Upper lobe of left lung (tissue), 6 donors: ENCODE measurements at places on chromosomes 1 and 21. TPM values are rescaled to one million over a fixed set of nuclear protein-coding genes. Genes with fewer than 3 reads are reported as not detected.

Gene SLC44A5
- 0.40 TPM for total RNA-seq

Gene HSD3B1
- not detected for total RNA-seq

GRCh38 chr1:211424018-211424417 lies 67.9 kb downstream of the RD3 start:
- no peaks in the 10 kb centered on the region for H3K36me3 ChIP-seq
- no peak for DNase-seq
- H3K4me1 ChIP-seq: no peaks in the 10 kb centered on the region
- H3K27ac ChIP-seq: no peak overlapping the region

Gene MFAP2
- total RNA-seq: 8.8 TPM

GRCh38 chr1:111172463-111172862 lies 28.0 kb downstream of the DENND2D start:
- H3K27me3 ChIP-seq: no peaks in the 10 kb centered on the region
- H3K36me3 ChIP-seq: peaks cover 67% of the 10 kb centered on the region
- no peaks in the 10 kb centered on the region for H3K4me1 ChIP-seq
- no peak overlapping the region for H3K4me3 ChIP-seq

Gene CFAP74
- 3.1 TPM for total RNA-seq

Gene CELA3A
- total RNA-seq: not detected

GRCh38 chr1:159510229-159510541 lies 25.6 kb downstream of the OR10J5 start:
- no peaks in the 10 kb centered on the region for H3K36me3 ChIP-seq
- no peak overlapping the region for H3K4me3 ChIP-seq
- H3K4me1 ChIP-seq: no peaks in the 10 kb centered on the region
- no peaks in the 10 kb centered on the region for H3K27me3 ChIP-seq
- H3K27ac ChIP-seq: no peak overlapping the region
- DNase-seq: no peak

- no peaks in the 10 kb centered on the region for H3K36me3 ChIP-seq
- peaks cover 8% of the 10 kb centered on the region for H3K4me1 ChIP-seq
- no peaks in the 10 kb centered on the region for H3K27me3 ChIP-seq
- no peak overlapping the region for H3K4me3 ChIP-seq
- H3K27ac ChIP-seq: no peak overlapping the region
Observed at GRCh38 chr1:145720556-145720877, 1.2 kb downstream of the CD160 start.

DNA sequence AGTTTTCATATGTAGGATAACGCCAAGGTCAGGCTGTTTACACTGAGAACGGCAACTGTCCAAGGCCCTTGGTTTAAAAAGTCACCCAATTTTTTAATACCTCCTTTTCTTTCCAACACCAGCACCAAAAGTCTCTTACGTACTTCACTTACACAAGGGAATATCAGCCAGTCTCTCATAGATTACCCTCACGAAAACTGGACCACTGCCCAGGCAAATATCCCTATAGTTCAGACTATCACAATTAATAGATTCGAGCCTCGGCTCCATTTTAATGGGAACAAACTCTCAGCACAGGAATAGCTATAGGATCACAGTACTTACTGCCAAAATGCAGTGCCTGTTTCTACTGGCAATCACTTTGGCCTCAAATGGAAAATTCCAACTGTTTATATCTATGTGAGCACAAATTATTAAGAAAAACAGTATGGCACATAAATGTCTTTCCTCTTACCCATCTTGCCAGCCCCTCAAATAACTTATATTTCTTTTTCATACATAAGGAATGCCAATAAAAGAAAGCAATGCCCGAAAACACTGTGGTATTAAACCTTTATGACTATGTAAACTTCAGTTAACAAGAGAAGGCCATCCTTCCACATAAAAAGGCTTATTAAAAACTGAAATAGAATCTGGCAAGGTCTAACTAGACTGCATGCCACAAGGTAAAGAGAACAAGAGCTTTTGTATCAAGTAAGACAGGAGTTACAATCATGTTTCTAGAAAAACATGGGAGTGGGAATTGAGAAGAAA lies 97.8 kb downstream of the SLC45A1 start:
- no peaks in the 10 kb centered on the region for H3K36me3 ChIP-seq
- no peaks in the 10 kb centered on the region for H3K27me3 ChIP-seq
- no peak overlapping the region for H3K4me3 ChIP-seq
- H3K4me1 ChIP-seq: peaks cover 86% of the 10 kb centered on the region
- H3K27ac ChIP-seq: peak overlapping the region; percentile 8
- DNase-seq: no peak

Gene SYCP1
- total RNA-seq: not detected

DNA sequence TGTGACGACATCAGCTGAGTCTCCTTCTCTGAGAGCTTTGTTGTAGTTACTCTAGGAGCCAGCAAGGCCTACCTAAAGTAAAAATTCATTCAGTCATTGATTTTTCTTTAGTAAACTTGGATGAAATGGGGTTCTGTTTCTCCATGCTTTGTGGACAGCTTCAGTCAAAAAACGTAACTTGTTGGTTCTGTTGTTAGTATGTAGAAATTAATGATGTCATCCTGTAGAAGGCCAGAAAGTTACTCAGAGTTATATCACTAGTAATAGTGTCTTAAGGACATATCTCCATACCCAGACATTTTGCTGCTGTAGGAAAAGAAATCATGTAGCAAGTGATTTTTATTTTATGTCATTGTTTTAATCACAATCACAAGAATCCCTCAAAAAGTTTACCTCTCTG lies 43.0 kb downstream of the KDM1A start:
- peaks cover 8% of the 10 kb centered on the region for H3K36me3 ChIP-seq
- no peak overlapping the region for H3K27ac ChIP-seq
- DNase-seq: no peak
- no peaks in the 10 kb centered on the region for H3K4me1 ChIP-seq

- H3K4me3 ChIP-seq: no peak overlapping the region
- no peak overlapping the region for H3K27ac ChIP-seq
- no peaks in the 10 kb centered on the region for H3K36me3 ChIP-seq
- no peaks in the 10 kb centered on the region for H3K4me1 ChIP-seq
- DNase-seq: no peak
- no peaks in the 10 kb centered on the region for H3K27me3 ChIP-seq
Observed at GRCh38 chr1:106960412-106960811, 96.1 kb upstream of the PRMT6 start.

Gene CDCA8
- 1.1 TPM for total RNA-seq

- H3K27ac ChIP-seq: no peak overlapping the region
- no peaks in the 10 kb centered on the region for H3K4me1 ChIP-seq
- H3K36me3 ChIP-seq: no peaks in the 10 kb centered on the region
- no peak overlapping the region for H3K4me3 ChIP-seq
- no peaks in the 10 kb centered on the region for H3K27me3 ChIP-seq
Observed at GRCh38 chr21:16455978-16456377, 726.2 kb downstream of the USP25 start.

DNA sequence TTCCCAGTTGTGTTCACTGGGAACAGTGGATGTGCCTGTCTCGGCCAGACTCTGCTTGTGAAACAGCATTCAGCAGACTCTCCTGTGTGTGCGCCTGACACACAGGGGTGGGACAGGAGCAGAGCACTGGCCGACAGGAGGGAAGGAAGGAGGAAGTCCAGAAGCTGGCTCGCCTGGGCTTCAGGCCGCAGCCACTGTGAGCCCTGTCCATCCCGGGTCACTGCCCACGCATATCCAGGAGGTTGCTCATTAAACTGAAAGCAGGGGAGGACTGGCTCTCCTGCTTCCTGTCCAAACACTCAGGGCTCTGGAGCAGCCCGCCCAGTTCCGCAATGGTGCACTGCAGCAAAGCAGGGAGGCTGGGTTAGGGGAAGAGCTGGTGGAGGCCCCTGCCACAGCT lies 218.7 kb upstream of the VAMP3 start:
- H3K4me1 ChIP-seq: peaks cover 39% of the 10 kb centered on the region
- H3K36me3 ChIP-seq: no peaks in the 10 kb centered on the region
- H3K4me3 ChIP-seq: no peak overlapping the region

- peaks cover 12% of the 10 kb centered on the region for H3K4me1 ChIP-seq
- no peak overlapping the region for H3K4me3 ChIP-seq
- peaks cover 6% of the 10 kb centered on the region for H3K36me3 ChIP-seq
- no peaks in the 10 kb centered on the region for H3K27me3 ChIP-seq
Observed at GRCh38 chr1:156073740-156074139, 8.5 kb downstream of the MEX3A start.

GRCh38 chr1:112460615-112461014 lies 48.1 kb upstream of the WNT2B start:
- peaks cover 15% of the 10 kb centered on the region for H3K36me3 ChIP-seq
- H3K4me1 ChIP-seq: peaks cover 28% of the 10 kb centered on the region
- peak overlapping the region; percentile 65 for H3K27ac ChIP-seq
